ENCODE measurements at places on chromosomes 16 and 17.

DNA sequence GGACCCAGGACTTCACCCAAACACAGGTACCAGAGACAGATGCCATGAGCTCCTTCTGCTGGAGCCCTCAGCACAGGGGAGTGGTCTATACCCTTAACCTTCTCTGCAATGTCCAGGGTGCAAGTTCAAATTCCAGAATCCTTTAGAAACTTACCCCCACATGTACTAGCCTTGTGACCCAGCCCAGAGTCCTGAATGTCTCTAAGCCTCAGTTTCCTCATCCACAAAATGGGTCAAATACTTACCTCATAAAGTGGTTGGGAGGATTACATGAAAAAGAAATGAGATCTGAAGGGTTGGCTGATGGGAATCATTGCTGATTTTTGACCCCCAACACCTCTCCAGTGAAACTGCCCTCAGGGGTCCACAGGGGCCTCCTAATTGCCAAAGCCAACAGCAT, 21.7 kb downstream of the COTL1 start:
- DNase-seq = no peak

DNA sequence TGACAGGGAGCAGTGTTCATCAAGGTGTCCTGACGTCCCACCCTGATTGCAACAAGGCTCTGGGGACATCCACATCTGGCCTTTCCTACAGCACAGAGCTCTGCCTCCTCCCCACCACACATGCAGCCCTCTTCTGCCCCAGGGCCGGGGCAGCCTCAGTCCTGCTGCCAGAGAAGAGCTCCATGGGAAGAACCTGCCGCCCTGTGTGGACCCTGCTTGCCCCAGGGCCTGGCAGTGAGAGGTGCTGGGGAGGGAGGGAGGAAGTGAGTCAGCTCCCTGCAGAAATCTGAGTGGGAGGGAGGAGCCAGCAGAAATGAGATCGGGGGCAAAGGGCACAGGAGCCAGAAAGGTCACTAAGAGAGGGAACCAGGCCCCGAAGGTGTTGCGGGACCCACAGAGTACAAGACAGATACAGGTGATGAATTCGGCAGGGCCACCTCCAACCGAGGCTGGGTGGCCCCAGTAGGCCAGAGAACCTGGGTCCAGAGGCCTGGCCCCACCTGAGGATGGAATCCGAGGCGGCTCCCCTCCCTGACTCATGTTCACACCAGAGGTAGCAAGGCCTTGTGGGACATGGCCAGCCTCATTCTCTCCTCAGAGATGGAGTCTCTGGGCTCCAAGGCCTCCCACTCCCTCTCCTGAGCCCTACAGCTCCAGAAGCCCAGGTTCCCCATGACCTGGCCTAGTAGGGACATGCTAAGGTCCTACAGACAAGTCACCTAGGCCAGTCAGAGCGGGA, 24.8 kb downstream of the MYO18A start:
- DNase-seq = peak; percentile 43

DNA sequence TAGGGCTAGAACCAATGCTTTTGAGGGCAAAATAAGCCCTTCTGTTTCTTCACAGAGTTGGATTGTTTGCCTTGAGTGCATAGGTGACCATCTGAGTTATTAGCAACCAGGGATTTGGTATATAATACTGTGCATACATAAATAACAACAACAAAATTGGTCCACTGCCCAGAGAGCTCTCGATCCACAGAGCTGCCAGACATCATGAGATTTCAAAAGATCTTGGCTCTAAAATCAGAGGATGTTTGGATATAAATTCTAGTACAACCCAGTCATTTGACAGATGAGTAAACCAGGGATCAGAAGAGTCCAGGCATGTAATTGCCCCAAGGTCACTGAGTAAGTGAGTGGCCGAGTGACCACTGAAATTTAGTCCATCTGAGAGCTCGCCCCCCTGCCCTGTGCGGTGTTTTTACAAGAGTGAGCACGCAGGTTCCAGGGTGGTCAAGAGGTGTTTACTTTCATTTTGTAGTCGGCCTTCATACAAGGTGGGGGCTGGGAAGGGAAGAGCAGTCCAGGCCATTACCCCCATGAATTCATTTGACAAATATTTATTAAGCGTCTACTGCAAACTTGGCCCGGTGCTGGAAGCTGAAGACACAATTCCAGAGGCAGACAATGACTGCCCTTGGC, 1.8 kb upstream of the MT2A start:
- DNase-seq = no peak

DNA sequence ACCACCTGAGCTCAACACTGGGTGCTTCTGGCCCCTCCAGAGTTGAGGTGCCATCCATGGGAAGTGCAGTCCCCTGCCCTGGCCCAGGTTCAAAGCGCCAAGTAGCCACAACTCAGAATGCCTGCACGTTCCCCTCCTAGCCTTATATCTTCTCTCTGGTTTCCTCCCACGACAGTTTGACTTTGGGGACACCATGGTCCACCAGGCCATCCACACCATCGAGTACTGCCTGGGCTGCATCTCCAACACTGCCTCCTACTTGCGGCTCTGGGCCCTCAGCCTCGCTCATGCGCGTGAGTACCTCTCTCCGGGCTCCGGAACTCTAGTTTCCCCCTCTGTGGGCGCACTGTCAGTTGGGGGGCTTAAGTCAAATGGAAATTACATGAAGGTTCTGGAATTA, 22.4 kb upstream of the NAGLU start:
- DNase-seq = no peak

DNA sequence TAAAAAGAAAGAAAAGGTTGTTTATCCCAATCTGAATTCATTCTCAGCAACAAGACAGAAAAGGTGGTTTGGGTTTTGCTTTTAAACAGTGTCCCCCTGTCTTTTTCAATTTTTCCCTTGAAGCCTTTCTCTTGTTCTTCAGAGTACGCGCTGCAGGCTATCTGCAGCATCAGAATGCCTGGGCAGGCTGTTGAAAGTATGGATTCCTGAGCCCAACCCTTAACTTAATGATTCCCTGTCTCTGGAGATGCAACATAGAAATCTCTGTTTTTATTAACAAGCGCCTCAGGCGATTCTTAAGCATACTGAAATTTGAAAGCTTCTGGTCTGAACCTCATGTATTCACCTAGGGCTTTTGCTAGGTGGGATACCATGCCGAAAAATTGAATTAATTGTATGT, 32.1 kb downstream of the DGKE start:
- DNase-seq = no peak

DNA sequence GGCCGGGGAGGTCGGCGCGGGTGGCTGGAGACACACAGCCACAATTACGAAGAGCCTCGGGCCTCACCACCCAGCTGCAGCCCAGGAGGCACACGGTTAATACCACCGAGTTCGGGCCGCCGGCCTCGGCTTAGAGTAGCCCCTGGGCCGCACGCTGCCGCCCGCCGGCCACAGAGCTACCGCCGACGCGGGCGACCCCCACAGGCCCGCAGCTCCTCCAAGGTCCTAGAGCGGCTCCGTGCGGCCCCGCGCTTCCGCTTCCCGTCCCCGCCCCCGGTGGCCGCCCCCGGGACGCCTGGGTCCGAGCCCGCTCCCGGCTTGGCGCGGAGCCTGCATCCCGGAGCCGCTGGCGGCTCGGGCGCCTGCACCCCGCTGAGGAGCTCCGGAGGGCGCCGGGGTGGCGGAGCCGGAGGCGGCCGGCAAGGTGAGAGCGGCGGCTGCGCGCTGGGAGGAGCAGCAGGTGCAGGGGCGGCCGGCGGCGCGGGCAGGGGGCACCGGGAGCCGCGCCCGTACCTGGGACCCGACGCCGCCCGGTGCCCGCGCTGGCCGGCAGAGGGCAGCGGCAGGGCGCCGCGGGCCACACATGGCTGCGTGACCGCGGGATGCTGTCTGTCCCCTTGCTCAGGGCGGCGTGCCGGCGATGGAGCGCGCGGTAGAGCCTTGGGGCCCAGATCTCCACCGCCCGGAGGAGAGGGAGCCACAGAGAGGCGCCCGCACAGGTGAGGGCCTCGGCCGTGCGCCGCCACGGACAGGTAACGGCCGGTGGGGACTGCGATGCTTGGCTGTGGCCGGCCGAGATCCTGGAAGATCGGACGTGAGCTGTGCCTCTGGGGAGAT, at the start of gene ZNF48:
TSS of gene ZNF48 (plus strand) at position 266 of the 837 bp plus-strand sequence. CDS start at position 641, 375 bp downstream.
- peak; percentile 60 for DNase-seq

DNA sequence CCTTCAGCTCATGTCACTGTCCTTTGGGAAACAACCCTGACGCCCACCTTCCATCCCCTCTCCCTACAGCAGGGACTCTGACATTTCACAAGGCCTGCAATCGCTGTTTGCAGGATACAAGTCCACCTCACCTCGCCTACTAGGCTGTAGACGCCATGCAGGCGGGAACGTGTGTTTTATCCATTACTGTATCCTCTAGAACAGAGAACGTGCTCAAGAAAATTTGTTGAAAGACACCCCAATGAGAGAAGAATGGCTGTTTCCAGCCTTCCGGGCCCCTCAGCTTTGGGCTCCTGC, 1.5 kb upstream of the TTYH2 start:
- DNase-seq = no peak

GRCh38 chr17:66897141-66897540, 62.2 kb downstream of the CACNG5 start:
- DNase-seq = no peak

- DNase-seq = no peak
Observed at GRCh38 chr16:17491140-17491662, 20.4 kb upstream of the XYLT1 start.

DNA sequence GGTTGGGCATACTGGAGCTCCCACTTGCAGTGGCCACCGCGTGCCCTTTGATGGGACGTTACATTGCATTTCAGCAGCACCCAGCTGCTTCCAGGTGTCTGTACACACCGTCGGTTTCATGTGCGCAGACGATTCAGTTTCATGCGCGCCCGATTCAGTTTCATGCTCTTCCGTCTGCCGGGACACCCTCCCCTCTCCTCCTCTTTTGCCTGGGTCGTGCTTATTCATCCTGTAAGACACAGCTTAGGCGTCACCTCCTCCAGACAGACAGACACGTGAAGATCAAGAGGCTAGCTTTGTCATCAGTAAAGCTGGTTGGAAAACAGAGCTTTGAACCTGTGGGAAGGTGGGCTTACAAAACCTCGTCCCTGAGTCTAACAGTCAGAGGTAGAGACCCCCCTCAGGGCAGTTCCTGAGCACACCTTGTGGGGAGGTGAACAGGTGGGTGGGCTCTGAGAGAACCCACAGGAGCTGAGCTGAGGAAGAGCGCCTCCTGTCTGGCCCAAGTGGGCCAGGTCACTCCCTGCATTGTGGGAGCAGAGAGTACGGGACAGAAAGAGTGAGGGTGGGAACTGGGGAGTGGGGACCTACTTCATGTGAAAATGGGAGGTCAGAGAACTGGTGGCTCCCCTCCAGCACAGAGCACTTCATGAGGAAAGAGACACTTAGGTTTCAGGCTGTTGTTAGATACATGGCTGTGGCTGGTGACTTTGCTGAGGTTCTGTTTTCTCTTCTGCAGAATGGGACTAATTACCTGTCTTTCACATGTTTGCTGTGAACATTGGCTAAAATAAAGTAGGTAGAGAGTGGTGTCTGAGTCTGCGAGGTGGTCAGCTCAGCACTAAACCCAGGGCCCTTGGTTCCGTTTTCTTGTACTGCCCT, 122.1 kb downstream of the SNX29 start:
- no peak for DNase-seq

DNA sequence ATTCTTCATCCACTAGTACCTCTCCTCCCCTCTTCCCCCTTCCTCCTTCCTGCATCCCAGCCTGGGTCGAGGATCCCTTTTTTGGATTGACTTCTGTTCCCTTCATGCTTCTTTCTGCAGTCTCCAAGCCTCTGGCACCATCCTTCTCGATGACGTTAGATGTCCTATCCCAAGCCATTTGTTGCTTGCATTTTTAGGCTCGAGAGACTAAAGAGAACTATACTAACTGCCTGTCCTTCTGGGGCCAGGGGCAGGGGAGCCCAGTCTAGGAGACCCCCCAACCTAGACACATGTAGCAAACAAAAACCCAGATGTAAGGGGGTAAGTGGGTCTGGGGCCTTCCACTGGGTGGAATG, 23.9 kb downstream of the UNK start:
- DNase-seq = no peak

- peak; percentile 48 for DNase-seq
Observed at GRCh38 chr16:68289621-68290329, 21.0 kb downstream of the SLC7A6OS start.

DNA sequence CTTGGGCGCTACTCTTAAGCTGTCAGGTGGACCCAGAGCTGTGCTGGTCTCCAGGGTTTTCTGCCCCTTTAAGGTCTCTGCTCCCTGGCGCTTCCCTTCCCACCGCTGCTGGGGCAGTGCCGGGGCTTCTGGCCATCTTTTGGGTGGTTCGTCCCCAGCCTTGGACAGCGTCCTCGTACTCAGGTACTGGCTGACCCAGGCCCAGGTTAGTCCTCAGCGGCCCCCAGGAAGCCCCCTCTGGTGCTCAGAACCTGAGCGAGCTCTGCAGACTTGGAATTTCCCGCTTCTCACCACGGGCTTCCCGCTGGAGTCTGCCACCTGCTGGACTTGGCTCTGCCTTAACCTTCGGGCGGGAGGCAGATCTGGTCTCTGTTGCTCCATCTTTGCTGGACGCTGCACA, 94.1 kb upstream of the ZNF750 start:
- no peak for DNase-seq

DNA sequence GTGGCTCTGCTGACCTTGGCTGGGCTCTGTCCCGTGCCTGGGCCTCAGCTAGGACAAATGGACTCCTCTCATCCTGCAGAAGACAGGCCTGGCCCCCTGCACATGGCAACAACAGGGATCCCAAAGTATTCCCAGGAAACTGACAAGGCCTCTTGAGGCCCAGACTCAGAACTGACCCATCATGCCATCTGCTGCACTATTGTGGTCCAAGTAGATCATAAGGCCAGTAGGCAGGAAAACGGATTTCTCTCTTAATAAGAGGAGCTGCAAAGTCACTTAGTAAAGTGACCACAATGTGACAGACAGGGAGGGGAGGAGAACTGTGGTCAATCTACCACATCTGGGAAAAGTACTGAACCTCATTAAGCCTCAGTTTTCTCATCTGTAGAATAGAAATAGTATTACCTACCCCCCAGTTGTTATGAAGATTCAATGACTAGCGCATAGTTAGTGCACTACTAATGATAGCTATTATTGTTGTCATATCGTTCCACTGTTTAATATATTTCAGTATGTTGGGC, 62.1 kb upstream of the TNRC6A start:
- DNase-seq = no peak

GRCh38 chr16:79628501-79628975, 28.0 kb upstream of the MAF start:
- DNase-seq = peak; percentile 27

DNA sequence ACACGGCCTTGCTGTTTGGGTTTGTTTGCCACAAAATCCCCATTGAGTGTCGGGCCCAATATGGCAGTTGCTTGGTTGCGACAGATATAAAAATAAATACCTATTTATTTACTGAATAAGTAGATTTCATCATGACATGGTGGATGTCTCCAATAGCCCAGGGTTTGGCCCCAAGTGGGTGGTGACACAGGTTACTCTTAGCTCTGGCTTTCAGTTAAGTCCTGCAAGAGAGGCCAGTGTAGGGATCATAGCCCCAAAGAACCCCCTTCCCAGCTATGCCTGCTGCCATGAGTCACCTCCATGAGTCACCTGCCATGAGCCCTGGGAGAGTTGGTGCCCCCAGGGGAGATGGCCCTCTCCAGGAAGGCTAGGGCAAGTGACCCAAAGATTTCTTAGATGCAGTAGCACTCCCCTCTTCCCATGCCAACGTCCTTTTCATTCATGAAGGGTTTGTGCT, 78.7 kb upstream of the LGALS9 start:
- no peak for DNase-seq

GRCh38 chr17:63405741-63406261, 40.3 kb downstream of the CYB561 start:
- DNase-seq = no peak
